Ureter (tissue), 1 donor: ENCODE measurements at places on chromosomes 11 and 22. TPM values are rescaled to one million over a fixed set of nuclear protein-coding genes. Genes with fewer than 3 reads are reported as not detected.

Gene TSSK2
- not detected for total RNA-seq

Gene MMP1
- 0.57 TPM for total RNA-seq

Gene TRIM49
- total RNA-seq: not detected

Gene MMP8
- total RNA-seq: not detected

Gene ZC3H12C
- total RNA-seq: 19.1 TPM

Gene PDHX
- total RNA-seq: 39.4 TPM

Gene CCDC89
- total RNA-seq: 2.5 TPM

Gene CLTCL1
- 5.8 TPM for total RNA-seq

Gene P4HA3
- total RNA-seq: 1.7 TPM

Gene CRACR2B
- 45.8 TPM for total RNA-seq
